ENCODE measurements at places on chromosomes 5 and 9. TPM values are rescaled to one million over a fixed set of nuclear protein-coding genes. Genes with fewer than 3 reads are reported as not detected.

AK6 gene
- 254 TPM for polyA plus RNA-seq

PCDHGC5 gene
- 0.05 TPM for polyA plus RNA-seq

GADD45G gene
- 0.54 TPM for polyA plus RNA-seq

IFNA5 gene
- not detected for polyA plus RNA-seq

IFNK gene
- polyA plus RNA-seq = not detected

FOXD4L4 gene
- polyA plus RNA-seq = not detected

ALG2 gene
- 50.8 TPM for polyA plus RNA-seq

PHYHD1 gene
- not detected for polyA plus RNA-seq

NIPAL4 gene
- 15.5 TPM for polyA plus RNA-seq

PCDHA8 gene
- polyA plus RNA-seq = not detected

PCAT7 gene
- not detected for polyA plus RNA-seq

CCL28 gene
- polyA plus RNA-seq = 2.1 TPM

BNIP1 gene
- 25.0 TPM for polyA plus RNA-seq

MATR3 gene
- polyA plus RNA-seq = 386 TPM

SLC6A7 gene
- polyA plus RNA-seq = not detected

DNA sequence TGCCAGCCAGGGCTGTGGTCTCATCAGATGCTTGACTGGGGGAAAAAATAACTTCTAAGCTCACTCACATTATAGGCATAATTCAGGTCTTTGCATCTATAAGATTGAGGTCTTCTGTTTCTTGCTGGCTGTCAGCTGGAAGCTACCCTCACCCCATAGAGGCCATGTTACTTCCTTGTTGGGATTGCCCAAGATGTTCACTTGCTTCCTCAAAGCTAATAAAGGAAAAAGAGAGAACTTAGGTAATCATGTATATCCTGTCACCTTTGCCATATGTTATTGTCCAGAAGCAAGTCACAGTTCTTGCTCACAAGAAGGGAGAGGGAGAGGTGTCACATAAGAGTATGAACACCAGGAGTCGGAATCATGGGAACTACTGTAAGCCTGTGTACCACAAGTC lies 38.7 kb upstream of the ANKRD34B start:
- no peak for DNase-seq

DNA sequence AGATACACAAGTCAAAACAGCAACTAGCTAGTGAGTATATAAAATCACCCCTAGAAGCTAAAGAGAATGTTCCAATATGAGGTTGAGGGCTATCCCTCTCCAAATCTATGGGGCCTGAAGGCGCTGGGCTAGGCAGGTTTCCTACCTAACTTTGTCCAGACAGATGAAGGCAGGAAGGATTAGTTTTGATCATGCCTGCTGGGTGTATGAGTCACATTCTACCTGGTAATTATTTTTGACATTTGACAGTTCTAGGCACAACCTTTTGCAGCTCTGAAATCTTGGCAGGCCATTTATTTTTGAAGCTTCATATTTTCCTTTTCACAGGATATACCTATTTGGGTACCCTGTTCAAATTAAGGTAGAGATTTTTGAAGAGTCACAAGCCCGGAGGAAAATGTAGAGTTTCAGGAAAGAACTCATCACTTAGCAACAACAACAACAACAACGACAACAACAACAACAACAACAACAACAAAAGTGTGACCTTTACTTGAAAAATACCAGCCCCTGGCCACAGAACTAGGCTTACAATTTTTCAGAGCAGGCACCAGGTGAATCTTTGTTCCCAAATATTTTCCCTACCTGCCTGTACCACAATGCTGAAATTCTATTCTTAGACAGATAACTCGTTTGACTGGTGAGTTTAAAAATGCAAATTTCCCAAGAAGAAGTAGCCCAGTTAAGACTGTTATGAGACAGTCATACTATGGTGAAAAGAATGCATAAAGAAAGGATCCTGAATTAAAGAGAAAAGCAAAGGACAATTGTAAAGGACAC lies 175.5 kb upstream of the TUT7 start:
- no peak for DNase-seq

DNA sequence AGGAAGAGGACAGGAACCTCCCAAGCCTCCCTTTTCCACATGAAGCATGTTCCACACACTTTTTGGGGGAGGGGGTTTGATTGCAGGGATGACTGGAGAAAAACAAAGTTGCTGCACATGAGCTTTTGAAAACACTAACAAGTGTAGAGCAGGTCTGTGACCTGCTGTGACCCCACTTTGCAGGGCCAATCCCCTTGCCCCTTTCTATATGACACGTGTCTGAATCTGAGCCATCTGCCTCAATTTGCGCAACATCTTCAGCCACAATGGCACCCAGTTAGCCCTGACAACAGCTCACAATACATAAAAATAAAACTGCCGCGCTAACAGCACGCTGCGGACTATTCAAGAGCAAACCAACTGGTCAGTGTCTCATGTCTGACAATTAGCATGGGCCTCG lies 227.8 kb upstream of the TBCA start:
- DNase-seq = no peak

GRCh38 chr5:155649666-155650065 lies 636.1 kb downstream of the KIF4B start:
- no peak for DNase-seq

DNA sequence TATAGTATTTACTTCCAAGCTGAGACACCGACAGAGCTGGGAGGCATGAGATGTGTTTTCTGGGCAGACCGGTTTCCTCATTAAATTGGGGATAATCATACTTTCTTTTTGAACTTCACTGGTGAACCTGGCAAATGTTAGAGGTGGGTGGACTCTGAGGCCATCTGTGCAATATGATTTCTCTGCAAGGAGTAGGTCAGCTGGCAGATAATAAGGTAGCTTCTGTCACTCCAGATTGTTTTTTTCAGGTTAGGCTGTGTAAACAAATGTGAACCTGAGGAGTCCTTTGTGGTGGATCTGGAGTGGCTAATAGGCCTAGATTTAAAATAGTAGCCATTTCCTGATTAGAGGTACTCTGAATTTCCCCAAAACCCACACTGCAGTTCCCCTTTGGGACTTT lies 75.4 kb upstream of the S1PR3 start:
- DNase-seq = no peak

GRCh38 chr9:136206602-136207275 lies 1.8 kb upstream of the LHX3 start:
- no peak for DNase-seq

GRCh38 chr9:97747201-97747965 lies 50.2 kb upstream of the XPA start:
- no peak for DNase-seq

- DNase-seq = no peak
Observed at GRCh38 chr5:1479581-1480188, 34.4 kb upstream of the SLC6A3 start.

DNA sequence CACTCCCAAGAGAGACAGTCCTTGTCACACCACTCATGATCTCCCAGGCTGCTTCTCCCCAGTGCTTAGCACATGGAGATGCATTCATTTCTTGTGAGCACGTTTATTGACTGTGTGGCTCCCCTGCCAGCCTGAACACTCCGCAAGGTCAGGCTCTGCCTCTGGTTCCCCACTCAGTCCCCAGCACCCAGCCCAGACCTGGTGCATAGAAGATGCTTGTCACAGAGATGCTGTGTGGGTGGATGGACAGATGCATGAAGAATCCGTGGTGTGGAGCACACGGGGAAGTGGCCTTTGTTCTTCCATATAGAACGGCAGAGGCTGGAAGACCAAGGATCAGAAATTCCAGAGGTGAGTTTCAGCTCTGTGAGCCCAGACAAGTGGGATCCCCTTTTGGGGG lies 13.8 kb upstream of the CRB2 start:
- no peak for DNase-seq

DNA sequence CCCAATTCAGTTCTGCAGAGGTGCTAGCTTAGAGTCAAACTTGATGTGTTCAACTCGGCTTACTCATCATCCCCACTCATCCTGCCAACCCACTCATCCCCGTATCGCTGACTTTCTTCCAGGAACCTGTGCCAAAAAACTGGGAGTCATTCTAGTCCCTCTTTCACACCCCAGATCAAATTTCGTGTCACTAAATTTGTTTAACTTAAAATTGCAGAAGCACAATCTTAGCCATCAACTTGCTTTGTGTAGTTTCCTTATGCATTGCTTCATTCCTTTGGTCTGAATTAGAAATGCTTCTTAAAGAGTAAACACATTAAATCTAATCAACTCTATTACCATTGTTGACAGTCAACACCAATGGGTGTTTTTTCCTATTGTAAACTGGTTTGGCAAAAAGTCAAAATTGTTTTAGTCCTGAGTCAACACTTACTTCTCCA lies 162.4 kb downstream of the TTC39B start:
- no peak for DNase-seq

GRCh38 chr9:114682846-114683245 lies 854 bp upstream of the TEX48 start:
- DNase-seq = no peak

DNA sequence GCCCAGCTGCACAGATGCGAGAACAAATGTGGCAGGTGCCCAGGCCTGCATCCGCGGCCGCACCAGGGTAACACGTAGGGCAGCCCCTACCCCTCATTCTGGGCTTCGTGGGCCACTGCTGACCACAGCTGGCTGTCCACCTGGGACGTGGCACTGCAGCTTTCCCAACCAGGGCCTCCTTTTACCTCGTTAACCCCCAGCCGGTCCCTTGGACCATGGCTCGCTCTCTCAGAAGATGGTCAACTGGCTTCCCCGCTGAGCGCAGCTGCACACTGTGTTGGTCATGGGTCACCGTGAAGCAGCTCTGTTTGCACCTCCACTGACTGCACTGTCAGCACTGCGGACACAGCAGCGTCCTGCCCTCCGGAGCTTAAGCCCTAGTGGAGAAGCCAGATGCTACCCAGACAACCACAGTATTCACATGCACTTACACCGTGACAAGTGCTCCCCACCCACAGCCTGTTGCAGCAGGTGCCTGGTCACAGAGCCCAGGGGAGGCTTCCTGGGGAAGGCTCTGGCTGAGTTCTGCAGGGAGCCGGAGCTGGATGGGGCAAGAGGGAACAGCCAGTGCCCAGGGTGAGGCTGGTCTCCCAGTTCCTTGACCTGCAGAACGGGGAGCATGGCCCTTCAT lies 10.5 kb upstream of the PLEKHG4B start:
- DNase-seq = no peak

GRCh38 chr9:4936277-4936676 lies 48.8 kb upstream of the JAK2 start:
- no peak for DNase-seq

- no peak for DNase-seq
Observed at GRCh38 chr5:139639619-139640380, 8.3 kb upstream of the CXXC5 start.

All from GM12878 (cell line).